ENCODE measurements at places on chromosomes 3 and 15. TPM values are rescaled to one million over a fixed set of nuclear protein-coding genes. Genes with fewer than 3 reads are reported as not detected.

The GOLGA6D gene
- not detected for total RNA-seq

The BRPF1 gene
- total RNA-seq, result 23.7 TPM

The SPTSSB gene
- not detected for total RNA-seq

The PPP2R3A gene
- 7.4 TPM for total RNA-seq

The DGKG gene
- 4.7 TPM for total RNA-seq

The COL6A5 gene
- 6.3 TPM for total RNA-seq

The GPR27 gene
- 3.7 TPM for total RNA-seq

The CHRD gene
- total RNA-seq, result 5.3 TPM

The GNAT1 gene
- total RNA-seq, result not detected

Data from upper lobe of right lung (tissue), 1 donor.